ENCODE measurements at places on chromosomes 13 and 19. TPM values are rescaled to one million over a fixed set of nuclear protein-coding genes. Genes with fewer than 3 reads are reported as not detected.

PTH2 gene
- not detected for total RNA-seq

PSG3 gene
- not detected for total RNA-seq

ZSWIM4 gene
- total RNA-seq: 4.2 TPM

ZNF439 gene
- total RNA-seq: 6.9 TPM

BRCA2 gene
- total RNA-seq: 16.3 TPM

FRY gene
- 24.3 TPM for total RNA-seq

CLN5 gene
- 35.4 TPM for total RNA-seq

ZNF846 gene
- total RNA-seq: 20.2 TPM

FBN3 gene
- total RNA-seq: not detected

RFPL4AL1 gene
- not detected for total RNA-seq

SPACA4 gene
- total RNA-seq: not detected

RNF225 gene
- total RNA-seq: 0.66 TPM

AMER2 gene
- total RNA-seq: not detected

CAMSAP3 gene
- under 0.01 TPM for total RNA-seq

NDUFA11 gene
- 290 TPM for total RNA-seq

FOXA3 gene
- not detected for total RNA-seq

IGFL2 gene
- total RNA-seq: not detected

APC2 gene
- total RNA-seq: 0.83 TPM

S1PR4 gene
- total RNA-seq: not detected

ZNF177 gene
- 1.3 TPM for total RNA-seq

ERICH4 gene
- total RNA-seq: not detected

ATP7B gene
- total RNA-seq: 2.0 TPM

ANGPTL8 gene
- not detected for total RNA-seq

ZNF728 gene
- total RNA-seq: 0.50 TPM

PDS5B gene
- total RNA-seq: 21.8 TPM

IGFL4 gene
- total RNA-seq: not detected

FAM216B gene
- total RNA-seq: not detected

PCP2 gene
- not detected for total RNA-seq

FNDC3A gene
- 71.6 TPM for total RNA-seq

ZGLP1 gene
- 0.29 TPM for total RNA-seq

FCHO1 gene
- 0.29 TPM for total RNA-seq

OLFM4 gene
- not detected for total RNA-seq

CRB3 gene
- not detected for total RNA-seq

CERS1 gene
- 0.29 TPM for total RNA-seq

KLK12 gene
- total RNA-seq: not detected

ATP4B gene
- total RNA-seq: not detected

CD70 gene
- total RNA-seq: not detected

SRRM5 gene
- 0.17 TPM for total RNA-seq

NLRP9 gene
- not detected for total RNA-seq

LENG9 gene
- 11.2 TPM for total RNA-seq

DOHH gene
- 15.9 TPM for total RNA-seq
